ENCODE measurements at places on chromosomes 6 and 20.

GRCh38 chr6:51901766-51902764 is 185.3 kb downstream of the PKHD1 start:
- no peak for DNase-seq

DNA sequence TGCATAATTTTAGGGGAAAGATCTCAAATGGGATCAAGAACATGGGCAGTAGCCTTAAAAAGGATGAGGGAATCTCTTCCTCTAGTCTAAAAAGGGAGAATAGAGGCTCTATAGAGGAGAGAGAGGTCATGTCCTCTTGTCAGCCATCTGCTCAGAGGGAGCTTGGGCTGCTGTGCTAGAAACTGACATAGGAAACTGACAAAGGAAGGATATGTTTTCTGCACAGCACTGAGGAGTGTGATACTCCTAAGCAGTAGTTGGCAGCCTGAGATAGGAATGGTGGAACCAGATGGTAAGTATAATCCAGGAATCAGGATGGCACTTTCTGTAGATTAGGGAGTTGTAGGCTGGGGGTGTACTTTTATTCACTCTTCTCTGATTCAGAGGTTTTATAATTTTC is 59.2 kb downstream of the PTPRA start:
- DNase-seq = no peak

DNA sequence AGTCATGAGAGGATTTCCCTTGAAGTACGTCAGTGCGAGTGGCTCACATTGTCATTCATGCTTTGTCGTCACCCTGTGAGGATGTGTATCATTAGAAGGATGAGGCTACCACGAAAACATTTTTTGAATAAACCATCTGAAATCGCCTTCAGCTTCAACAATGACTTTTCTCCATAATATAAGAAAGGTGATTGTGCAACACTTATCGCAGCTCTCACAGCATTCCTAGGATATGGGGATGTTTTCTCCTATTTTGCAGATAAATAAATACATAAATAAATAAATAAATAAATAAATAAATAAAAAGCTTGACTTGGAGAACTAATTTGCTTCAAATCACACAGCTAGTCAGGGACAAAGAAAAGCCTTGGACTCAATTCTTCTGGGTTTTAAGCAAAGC is 326.5 kb downstream of the FOXA2 start:
- no peak for DNase-seq

DNA sequence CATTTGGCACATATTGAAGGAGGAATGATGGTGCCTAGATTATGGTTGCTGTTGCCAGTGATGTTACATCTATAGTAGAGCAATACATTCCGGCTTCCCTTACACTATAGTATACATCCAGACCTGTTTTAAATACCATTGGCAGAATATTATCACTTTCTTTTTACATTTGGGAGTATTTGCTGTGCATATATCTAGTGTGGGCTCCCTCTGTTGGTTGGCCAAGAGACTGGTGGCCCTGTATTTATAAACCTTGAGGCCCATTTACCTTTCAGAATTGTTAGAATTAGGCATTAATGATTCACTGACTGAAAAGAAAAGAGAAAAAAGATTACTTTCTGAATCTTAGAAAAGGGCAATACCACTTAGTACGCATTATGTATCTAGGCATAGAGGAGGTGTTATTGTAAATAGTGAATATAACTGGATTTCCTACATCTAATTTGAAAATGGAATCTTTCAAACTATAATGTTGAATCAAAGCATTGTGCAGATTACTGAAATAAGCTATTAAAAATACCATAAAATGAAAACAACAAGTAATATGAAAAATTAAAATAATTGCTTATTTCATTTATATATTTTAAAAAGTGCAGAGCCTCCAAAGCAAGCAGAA is 628.8 kb upstream of the MAN1A1 start:
- DNase-seq = no peak

DNA sequence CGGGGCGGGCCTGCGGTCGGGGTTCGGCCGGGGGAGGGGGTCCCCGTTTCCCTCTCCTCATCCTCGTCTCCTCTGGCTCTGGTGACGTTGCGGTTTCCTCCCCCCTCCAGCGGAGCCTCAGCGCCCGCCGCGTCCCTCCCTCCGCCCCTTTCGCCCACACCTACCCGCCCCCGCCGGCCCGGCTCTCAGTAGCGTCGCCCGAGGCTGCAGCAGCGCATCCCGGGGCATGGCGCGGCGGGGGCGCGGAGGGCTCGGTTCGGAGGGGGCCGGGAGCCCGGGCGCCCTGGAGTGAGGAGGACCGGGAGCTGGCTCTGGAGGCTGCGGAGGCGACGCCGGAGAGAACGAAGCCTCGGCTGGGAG is at the start of gene DSE:
TSS of gene DSE (plus strand) at position 188 of the 360 bp plus-strand sequence. CDS start 28,304 bp downstream, outside the sequence.
- DNase-seq = no peak
